ENCODE measurements at places on chromosomes 6 and 20.
A peak's percentile ranks its signal among the peaks of the same experiment; 100 is the strongest.

DNA sequence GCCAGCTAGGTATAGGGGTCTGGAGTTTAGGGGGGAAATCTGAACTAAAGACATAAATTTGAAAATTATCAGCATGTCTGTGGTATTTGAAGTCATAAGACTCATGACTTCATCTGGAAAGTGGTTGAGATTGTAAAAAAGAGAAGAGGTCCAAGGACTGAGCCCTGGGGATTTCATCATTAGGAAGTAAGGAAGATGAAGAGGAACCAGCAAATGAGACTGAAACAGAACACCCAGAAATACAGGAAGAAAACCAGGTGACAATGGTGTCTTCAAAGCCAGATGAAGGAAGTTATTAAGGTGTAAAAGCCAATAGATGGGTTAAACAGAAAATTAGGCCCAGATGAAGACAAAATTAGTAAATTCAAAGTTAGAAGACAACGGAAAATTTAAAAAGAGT lies 49.1 kb upstream of the UBR2 start:
- DNase-seq: no peak

- DNase-seq: no peak
These were observed 246.8 kb downstream of the QKI start for GRCh38 chr6:163661272-163661671.

- no peak for DNase-seq
These were observed 13.5 kb downstream of the DEFB132 start for GRCh38 chr20:271069-271468.

- peak; percentile 52 for DNase-seq
These were observed 9.7 kb upstream of the ATXN1 start for GRCh38 chr6:16770701-16771569.
